ENCODE measurements at places on chromosomes 5 and 9.

GRCh38 chr9:125509476-125509875, 197.5 kb downstream of the MAPKAP1 start:
- DNase-seq = no peak

- no peak for DNase-seq
These were observed 39.9 kb downstream of the DUSP1 start for GRCh38 chr5:172730981-172731679.

DNA sequence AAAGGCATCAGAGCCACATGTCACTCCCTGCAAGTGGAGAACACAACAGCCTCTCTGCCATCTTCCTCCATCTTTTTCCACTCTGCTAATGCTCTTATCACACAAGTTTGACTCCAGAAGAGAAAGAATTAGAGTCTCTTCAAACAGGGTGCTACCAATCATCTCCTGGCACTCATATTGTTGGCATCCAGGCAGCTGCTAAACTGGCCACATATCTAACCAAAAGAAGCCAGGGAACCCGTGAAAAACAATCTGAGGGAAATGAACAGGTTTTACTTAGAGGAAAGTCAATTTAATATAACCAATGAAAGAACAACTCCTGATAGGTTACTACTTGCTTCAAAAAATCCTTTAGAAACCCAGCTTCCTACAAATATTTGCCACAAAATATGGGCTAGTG, 117.2 kb downstream of the SLC25A46 start:
- no peak for DNase-seq

- no peak for DNase-seq
These were observed 307.6 kb downstream of the PJA2 start for GRCh38 chr5:109102096-109102690.

DNA sequence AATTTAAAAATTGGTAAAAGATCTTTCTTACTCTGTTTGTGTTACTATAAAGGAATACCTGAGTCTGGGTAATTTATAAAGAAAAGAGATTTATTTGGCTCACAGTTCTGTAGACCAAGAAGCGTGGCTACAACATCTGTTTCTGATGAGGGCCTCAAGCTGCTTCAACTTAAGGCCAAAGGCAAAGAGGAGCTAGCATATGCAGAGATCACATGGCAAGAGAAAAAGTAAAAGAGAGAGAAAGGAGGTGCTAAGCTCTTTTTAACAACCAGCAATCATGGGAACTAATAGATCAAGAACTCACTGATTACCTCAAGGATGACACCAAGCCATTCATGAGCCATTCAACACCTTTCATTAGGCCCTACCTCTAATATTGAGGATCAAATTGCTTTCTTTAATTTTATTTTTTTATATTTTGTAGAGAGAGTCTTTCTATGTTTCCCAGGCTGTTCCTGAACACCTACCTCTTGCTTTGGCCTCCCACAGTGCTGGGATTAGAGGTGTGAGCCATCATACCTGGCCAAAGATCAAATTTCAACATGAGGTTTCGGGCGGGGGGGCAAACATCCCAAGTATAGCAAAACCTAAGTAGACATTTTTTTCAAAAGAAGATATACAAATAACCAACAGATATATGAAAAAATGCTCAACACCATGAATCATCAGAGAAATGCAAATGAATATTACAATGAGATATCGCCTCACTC, 16.0 kb upstream of the SHC3 start:
- DNase-seq = no peak

GRCh38 chr5:107359916-107360234, 310.9 kb downstream of the EFNA5 start:
- DNase-seq = no peak

DNA sequence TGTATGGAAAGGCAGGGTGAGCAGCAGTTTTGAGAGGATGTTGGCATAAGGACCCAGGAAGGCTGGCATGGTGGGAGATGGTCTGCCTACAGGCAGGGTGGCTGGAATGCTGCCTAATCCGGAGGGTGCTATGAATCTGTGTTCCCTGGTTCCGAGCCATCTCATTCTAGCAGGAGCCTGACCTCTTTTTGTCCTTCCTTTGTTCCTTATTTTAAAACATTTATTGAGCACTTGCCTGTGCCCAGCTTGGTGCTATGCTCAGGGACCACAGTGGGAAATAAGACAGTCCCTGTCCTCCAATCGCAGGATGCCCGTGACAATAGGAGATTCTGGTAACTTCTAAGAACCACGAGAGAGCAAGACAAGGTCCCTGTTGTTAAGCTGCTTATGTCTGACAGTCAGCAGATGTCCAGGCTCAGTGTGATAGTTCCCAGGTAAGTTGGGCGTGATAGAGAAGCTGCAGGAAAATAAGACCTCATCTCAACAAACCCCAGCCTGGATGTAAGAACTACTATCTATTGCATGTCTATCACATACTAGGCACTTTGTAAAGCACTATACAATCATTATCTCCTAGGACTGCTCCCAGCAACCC, 9.1 kb upstream of the ZBTB34 start:
- DNase-seq = no peak

DNA sequence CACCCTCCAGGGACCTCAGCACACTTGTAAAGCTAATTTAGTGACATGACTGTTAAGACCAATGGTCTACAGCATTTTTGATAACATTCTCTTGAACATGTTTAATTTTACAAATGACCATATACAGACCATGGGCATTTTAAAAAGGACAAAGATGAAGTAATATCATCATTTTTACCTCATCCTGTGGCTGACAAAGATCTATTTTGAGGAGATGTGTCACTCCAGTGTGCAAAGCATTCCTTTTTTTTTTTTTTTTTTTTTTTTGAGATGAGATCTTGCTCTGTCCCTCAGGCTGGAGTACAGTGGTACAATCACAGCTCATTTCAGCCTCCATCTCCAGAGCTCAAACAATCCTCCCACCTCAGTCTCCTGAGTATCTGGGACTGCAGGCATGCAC, 118.2 kb upstream of the TBC1D2 start:
- no peak for DNase-seq

- no peak for DNase-seq
These were observed 9.3 kb upstream of the PTPN3 start for GRCh38 chr9:109507421-109507838.

GRCh38 chr9:132082188-132082587, 2.5 kb upstream of the MED27 start:
- DNase-seq = no peak

DNA sequence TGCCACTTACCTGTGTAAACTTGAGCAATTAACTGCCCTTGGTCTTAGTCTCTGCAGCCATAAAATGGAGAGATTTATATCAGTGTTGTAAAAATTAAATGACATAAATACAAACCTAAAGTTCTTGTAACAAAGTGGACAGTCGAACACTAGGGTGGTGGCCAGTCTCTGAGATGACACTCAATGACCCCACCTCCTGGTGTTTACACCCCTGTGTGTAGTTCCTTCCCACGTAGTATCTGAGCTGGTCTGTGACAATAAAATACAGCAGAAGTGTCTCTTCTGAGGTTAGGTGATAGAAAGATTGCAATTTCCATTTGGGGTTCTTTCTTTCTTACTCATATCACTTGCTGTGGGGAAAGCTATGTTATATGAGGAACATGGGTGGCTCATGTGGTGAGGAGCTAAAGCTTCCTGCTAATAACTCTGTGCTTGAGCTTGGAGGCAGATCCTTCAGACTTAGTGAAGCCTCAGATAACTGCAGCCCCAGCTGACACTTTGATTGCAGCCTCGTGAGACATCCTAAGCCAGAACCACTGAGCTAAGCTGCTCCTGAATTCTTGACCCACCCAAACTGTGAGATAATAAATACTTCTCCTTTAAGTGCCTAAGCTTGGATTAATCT, 173.4 kb upstream of the CHD1 start:
- no peak for DNase-seq

All from activated CD4-positive, alpha-beta memory T cell treated with anti-CD3 and anti-CD28 coated beads for 36 hours (primary cell).